ENCODE measurements at places on chromosomes 2 and 18.

DNA sequence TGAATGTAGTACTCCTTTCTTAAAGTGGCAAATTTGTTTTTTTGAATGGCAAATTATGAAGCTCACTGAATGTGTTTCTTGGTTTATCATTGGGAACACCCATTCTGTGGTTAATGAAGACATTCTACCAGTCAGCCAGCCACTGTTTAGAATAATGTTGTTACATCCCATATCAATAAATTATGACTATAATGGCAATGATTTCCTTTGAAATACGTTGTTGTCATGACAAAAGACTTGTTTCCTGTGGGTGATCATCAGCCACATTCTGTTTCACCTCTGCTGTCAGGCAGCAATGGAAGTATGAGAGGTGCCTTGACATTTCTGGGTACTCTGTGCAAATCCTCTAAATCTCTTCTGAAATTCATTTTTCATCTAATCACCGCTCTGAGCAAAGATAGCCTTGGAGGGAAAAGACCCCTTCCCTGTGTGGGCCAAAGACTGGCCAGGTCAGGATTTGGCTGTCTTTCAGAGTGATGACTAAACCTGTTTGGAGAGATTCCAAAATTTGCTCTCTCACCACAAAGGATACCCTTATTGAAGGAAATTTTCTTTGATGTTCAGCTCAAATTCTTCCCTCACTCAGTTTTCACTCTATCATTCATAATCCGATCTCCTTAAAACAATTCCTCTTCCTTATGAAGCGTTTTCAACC is 869.2 kb downstream of the BCL11A start:
- DNase-seq = no peak

DNA sequence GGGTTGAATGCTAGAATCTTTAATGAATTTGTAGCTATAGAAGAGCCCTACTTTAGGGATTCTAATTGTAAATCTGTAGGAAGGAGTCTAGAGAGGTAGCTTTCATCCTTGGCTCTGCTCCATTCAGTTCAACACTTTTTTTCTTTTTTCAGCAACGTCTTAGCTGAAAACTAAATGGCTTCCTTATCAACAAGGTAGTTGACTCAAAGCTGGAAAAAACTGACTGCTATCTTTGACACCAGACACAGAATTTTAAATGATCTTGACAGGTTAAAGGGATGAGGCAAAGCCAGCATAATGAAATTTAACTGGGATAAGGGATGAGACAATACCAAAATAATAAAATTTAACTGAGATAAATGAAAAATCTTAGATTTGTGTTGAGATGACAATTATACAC is 54.9 kb downstream of the TMEFF2 start:
- DNase-seq = no peak

DNA sequence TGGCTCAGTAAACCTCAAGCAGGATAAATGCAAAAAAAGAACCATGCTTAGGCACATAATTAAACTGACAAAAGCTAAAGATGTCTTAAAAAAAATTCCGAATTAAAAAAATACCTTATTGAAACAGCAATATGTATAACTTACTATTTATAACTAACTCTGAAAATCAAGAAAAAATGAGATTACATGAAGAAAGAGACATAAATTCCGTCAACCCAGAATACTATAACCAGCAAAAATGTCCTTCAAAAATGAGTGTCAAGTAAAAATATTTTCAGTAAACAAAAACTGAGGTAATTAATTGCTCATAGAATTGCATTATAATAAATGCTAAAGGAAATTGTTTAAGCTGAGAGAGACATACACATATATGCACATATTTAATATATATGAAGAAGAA is 474.5 kb upstream of the SYT4 start:
- no peak for DNase-seq

DNA sequence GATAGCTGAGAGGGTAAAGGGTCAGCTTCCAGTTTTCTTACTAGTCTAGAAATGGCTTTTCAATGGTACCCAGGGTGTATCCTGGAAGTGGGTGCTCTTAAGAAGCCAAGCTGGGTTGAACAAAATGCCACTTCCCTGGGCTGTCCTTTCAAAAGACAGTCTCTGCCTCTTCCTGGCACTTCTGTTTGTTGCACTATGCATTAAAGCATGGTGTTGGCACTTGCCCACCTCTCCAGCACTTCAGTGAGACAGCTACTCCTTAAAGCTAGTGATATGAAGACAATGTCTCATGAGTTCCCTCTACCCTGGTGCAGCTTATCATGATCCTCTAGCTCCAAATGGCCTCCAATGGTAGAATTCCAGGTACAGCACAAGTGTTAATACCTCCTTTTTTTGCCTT is 74.3 kb upstream of the IGFBP5 start:
- no peak for DNase-seq

DNA sequence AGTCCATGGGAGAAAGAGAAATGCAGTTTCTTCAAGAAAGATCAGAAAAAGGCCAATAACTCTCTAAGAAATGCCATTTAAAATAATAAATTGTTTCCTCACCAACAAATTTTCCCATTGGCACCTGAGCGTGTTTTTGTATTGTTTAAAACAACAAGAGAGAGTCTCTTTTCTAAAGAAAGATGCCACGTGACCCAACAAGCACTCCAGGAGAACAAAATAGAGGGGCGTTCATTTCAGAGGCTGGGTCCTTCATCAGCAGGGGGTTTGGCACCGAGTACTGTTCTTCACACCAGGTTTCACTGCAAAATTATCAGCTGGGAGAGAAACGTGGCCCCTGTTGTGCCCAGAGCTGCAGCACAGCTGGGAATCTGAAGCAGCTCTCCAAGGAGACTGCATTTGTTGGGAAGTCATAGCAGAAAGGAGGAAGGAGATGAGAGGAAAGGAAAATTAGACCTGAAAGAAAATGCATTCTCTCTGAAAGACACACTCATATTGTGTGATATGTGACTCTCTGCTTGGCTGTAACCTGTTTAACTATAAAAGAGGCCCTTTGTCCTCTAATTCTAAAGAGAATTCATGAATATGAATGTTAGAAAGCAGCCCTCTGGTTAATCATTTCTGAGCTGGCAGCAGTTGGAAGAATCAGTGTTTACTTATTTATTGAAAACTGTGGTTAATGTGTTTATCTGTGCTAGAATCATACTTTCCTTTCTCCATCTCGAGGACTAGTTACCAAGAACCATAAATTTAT is 205.3 kb upstream of the CDH20 start:
- DNase-seq = no peak

DNA sequence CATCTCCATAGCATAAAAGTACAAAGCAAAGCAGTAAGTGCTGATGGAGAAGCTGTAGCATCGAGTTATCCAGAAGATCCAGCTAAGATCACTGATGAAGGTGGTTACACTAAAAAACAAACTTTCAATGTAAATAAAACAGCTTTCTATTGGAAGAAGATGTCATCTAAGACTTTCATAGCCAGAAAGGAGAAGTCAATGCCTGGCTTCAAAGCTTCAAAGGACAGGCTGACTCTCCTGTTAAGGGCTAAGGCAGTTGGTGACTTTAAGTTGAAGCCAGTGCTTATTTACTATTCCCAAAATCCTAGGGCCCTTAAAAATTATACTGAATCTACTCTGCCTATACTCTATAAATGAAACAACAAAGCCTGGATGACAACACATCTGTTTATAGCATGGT is 44.0 kb downstream of the METTL8 start:
- DNase-seq = peak; percentile 24

- peak; percentile 25 for DNase-seq
Observed at GRCh38 chr2:121479882-121480522, 50.7 kb upstream of the RNU4ATAC start.

DNA sequence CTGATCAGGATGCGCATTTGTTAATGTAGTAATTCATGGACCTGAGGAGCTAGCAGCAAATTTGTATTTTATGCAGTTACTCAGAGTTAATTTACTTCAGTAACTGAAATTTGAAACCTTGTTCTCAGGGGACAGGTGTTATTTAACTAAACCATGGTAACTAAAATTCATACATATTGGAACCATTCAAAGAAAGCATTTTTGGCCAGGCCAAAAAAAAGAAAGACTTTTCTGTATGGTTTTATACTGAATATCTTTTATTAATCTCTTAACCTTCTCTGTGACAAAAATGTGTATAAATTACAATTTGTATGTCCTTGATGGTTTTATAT is 4.4 kb upstream of the KLHL23 start:
- no peak for DNase-seq

DNA sequence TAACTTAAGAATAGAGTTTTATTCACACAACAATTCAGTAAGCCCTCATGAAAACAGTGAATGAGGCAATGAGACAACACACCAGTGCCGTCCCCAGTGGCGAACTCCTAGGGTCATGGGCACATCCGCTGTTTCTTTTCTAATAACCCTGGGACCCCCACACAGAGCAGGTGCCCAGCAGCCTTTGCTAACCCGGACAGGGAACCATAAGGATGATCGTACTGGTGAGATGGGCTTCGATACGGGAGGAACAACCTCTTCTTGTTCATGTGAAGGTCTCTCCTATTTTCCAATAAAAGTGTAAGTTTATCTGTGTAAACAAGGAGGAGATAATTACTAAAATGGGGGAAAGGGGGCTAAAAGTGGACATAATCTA is 97.4 kb upstream of the MGAT4A start:
- DNase-seq = no peak

DNA sequence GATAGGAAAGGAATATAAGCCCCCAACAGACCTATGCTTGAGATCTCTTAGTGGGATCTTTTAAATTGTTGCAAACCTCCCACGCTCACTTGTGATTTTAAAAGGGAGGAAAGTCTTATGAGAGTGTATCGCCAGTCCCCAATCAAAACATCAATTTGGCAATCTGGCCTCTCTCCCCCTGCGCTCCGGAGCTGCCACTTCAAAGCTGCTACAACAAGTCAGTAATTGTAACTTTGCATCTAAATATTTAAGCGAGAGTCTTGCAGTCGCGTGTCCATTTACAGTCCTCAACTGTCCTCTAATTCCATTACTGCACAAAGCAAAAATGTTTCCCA is 8.4 kb downstream of the PAX3 start:
- DNase-seq = no peak

DNA sequence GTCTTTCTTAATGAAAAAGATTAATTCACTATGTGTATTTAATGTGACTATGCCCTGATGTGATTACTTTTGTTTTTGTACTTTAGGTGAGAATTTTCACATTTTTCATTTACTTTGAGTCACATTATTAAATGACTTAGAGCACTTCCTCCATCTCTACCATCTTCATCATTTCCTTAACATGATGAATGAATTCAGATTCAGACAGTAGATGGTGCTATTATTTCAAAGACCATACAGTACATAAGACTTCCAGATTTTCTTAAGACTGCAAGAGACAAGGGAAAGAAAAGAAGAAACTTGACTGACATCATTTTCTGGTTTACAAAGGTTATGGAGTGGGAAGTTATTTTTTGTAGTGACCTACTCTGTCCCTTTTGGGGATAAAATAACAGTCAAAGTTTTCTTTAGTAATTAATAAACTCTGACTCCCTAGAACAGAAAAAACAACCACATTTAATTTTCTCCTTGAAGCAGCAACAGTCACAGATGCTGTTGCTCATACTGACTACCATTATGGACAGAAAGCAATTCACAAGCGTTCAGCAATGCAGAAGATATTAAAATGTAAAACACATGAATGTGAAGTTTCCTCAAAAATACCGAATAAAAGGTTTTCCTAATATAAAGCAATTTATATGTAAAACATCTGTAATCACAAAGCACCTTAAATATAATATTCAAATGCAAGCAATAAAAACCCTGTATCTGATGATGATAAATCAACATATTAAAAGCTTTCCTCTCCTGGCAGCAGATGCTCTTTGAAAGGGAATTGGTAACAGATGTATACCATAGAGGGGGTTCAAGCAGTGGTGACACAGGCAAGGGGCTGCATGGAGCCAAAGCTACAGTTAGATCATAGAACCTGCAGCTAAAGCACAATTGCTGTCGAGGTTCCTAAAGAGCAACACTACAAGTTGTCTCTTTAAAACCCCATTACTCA is 1010.9 kb upstream of the NXPH2 start:
- DNase-seq = peak; percentile 56

- no peak for DNase-seq
Observed at GRCh38 chr2:64404743-64405142, 49.2 kb upstream of the LGALSL start.

GRCh38 chr2:51511002-51511401 is 479.1 kb upstream of the NRXN1 start:
- DNase-seq = peak; percentile 11

GRCh38 chr2:99748344-99748743 is 258.5 kb upstream of the REV1 start:
- no peak for DNase-seq

GRCh38 chr2:72895154-72895553 is 7.9 kb downstream of the SPR start:
- peak; percentile 48 for DNase-seq

- no peak for DNase-seq
Observed at GRCh38 chr2:141925511-141925910, 205.3 kb downstream of the LRP1B start.

GRCh38 chr2:192948316-192948715 is 753.6 kb upstream of the TMEFF2 start:
- no peak for DNase-seq

DNA sequence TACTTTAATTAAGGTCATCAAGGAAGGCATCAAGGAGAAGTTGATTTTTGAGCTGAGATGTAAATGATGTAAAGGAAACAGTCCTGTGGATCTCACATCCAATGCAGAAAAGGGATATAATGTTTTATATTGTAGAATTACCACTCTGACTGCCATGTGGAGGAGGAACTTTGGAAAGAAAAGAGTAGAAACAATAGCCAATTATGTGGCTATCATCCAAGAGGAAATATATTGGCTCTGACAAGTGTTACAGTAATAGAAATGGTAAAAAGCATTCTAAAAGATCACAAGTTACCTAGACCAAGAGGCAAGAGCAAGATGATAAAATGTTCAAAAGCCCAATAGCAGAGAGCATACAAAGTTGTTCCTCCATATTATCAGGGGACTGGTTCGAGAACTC is 26.8 kb downstream of the BARD1 start:
- no peak for DNase-seq

GRCh38 chr2:218434456-218434855 is 15.5 kb downstream of the VIL1 start:
- no peak for DNase-seq

GRCh38 chr2:95062242-95063085 is 37.0 kb downstream of the MAL start:
- DNase-seq = no peak

DNA sequence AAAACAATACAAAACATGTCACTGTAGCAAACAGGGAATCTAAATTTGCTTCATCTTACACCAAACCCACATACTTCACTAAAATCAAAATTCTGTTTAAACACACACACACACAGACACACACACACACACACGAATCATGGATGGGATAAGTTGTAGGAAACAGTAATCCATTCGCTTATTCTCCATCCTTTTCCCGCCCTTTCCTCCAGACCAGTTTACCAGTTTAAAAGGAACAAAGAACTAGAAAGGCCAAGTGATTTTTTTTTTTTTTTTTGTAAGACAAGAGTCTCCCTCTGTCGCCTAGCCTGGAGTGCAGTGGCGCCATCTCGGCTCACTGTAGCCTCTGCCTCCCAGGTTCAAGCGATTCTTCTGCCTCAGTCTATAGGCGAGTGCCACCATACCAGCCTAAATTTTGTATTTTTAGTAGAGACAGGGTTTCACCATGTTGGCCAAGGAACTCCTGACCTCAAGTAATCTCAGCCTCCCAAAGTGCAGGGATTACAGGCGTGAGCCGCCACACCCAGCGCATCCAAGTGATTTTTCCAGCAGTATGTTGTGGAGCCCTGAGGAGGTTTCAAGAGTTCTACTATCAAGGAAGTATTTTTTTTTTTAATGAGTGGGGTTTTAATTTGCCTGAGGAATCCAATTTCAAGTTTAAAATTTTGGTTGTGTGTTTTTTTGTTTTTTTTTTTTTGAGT is 5.7 kb downstream of the PSME4 start:
- DNase-seq = no peak
